Activated CD8-positive, alpha-beta memory T cell treated with anti-CD3 and anti-CD28 coated beads for 1 hour (primary cell): ENCODE measurements at places on chromosomes 3 and 15.

GRCh38 chr3:53913401-53913800 lies 21.7 kb upstream of the SELENOK start:
- DNase-seq, result no peak

GRCh38 chr3:188559072-188559429 lies 405.1 kb downstream of the LPP start:
- DNase-seq, result no peak

DNA sequence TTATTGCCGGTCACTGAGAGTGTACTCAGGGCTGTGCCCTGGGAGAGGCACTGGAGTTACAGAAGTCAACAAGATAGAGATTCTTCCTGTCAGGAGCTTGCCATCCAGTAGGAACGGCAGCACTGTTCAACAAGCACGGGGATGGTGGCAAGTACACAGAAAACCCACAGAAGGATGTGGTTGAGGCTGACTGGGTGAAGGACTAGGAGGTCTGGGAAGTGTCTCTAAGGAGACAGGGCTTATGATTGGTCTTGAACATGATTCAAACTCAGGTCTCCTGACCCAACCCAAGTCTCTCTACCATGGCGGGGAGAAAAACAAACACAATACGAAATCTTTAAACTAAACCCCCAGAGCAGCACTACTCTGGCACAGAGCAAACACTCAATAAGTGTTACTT lies 37.6 kb downstream of the ERICH6 start:
- no peak for DNase-seq

DNA sequence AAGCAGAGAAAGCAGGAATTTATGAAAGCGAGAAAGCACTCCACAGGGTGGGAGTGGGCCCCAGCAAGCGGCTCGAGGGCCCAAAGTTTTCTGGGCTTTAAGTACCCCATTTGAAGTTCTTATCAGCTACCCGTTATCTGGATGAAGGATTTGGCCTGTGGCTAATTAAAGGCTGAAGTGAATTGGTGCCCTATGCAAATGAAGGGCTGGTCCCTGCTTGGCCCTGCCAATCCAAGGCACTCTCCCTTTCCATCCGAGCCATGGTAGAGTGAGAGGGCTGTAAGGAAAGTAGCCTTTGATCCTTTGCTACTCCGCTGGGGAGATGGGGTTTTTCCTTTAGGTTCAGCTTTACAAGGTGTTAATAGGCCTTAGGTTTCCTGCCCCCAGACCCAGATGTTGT lies 469.3 kb upstream of the CFAP20DC start:
- no peak for DNase-seq

DNA sequence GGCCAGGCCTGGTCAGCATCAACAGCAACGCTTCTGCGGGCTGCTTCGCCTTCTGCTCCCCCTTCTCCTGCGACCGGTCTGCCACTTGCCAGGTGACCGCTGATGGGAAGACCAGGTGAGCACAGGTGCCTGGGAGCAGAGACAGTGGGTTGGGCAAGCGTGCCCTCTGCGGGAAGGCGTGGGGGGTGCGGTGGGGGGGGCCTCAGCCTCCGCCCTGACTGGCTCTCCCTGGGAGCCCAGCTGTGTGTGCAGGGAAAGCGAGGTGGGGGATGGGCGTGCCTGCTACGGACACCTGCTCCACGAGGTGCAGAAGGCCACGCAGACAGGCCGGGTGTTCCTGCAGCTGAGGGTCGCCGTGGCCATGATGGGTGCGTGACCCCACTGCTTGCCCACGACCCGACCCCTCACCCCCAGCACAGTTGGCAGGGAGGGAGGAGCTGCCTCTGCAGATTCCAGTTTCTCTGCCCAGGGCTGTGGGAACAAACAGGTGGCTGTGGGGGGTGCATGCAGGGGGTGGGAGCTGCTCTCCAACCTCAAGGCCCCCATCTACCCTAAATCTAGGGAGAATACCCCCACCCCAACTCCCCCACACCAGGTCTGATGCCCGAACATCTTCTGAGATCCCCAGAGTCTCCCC lies 8.8 kb downstream of the STAB1 start:
- no peak for DNase-seq

DNA sequence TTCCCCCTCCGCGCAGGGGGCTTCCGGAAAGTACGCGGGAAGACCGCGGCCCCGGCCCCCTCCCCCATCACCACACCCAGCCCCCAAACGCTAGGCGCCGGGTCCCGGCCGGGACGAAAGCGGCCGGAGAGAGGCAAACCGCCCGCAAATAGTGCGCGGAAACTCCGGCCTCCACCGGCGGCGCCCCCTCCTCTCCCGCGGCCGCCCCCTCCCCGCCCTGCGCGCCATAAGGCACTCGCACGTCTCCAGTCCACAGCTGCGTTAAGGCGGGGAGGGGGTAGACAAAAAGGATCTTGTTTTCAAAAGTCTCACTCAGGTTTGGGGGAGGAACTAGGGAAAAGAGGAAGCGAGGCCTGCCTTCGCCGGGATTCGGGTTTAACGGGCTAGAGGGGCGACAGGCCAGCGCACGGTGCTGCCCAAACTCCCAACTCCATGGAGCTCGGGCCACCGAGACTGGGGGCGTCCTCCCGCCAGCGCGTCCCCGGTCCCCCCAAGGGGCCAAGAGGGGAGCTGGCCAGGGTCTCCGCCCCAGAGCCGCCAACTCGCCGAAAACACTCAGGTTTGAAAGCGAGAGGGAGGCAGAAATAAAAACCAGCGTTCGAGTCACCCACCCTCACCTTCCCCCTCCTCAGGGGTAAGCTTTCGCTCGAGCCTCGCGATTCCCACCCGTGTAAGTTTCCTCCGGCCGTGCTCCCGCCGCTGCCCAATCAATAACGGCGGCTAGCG lies 1.8 kb downstream of the ANP32A start:
- DNase-seq, result no peak

DNA sequence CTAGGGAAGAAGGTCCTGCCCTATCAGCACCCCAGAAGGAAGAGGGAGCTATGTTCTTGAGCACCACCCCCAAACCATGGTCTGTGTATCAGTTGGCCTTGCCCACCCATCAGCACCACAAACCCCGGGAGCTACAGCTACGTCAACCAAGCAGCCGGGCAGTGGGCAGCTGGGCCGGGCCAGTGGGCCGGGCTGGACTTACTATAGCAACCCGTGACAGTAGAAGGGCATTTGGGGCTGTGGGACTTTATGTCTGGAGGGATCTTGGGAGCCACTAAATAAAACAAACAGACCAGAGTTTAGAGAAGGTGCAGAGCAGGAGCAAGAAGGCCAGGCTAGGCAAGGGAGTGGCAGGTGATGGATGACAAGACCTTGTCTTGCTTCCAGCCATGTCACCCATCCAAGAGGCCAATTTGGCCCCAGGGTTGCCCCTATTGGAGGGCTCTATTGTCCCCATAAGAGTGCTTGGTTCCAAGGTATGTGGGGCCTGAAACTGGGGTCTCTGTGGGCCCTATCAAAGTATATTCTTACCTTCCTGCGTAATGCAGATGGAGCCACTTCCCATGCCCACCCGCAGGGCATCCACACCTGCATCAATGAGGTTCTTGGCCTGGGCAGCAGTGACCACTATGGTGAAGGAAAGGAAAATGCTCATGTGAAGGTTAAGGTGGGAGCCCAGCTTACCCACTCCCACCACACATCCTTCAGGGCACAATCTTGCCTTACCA lies 3.2 kb downstream of the IMPDH2 start:
- DNase-seq, result no peak

GRCh38 chr15:90201944-90202375 lies 830 bp downstream of the SEMA4B start:
- no peak for DNase-seq

- DNase-seq, result no peak
Observed at GRCh38 chr15:72141171-72142084, 23.2 kb downstream of the SENP8 start.
